ENCODE measurements at places on chromosomes 7 and 10.
A peak's percentile ranks its signal among the peaks of the same experiment; 100 is the strongest.

DNA sequence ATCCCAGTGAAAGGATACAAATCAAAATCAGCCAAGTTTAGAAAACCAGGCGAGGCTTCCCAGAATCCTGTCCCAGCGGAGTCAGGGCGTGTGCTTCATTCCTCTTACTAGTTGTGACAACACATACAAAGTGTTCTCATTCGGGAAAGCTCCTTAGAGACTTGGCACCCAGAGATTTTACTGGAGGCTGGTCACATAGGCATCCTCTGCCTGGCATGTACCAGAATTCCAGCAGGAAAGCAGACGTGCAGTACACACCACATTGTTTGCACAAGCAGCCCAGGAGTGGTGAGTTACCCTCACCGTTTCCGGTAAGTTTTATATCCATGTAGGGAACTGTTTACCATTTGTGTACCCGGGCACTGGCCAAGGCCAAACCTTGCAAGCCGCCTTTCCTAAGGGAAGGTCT, 34.9 kb downstream of the MMRN2 start:
- no peak for DNase-seq

- DNase-seq, result no peak
These were observed 73.2 kb downstream of the INHBA start for GRCh38 chr7:41629711-41630111.

GRCh38 chr10:71631007-71631861, 88.3 kb downstream of the C10orf105 start:
- no peak for DNase-seq

DNA sequence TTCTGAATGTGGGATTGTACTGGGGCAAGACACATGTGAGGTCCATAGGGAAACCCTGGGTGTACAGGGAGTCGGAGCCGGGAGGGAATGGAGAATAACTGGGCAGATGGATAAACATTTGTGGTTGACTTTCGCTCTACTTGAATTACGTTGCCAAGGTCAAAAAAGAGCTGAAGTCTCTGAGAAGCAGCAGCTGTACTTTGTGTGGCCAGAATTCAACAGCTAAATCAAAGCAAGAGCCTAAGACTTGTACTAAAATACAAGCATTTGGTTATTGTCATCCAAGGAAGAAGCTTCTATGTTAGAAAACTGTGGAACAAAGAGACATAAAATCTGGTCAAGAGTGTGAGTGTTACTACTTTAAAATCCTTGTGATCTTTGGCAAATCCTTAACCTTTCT, 457.2 kb downstream of the ARL4A start:
- no peak for DNase-seq

DNA sequence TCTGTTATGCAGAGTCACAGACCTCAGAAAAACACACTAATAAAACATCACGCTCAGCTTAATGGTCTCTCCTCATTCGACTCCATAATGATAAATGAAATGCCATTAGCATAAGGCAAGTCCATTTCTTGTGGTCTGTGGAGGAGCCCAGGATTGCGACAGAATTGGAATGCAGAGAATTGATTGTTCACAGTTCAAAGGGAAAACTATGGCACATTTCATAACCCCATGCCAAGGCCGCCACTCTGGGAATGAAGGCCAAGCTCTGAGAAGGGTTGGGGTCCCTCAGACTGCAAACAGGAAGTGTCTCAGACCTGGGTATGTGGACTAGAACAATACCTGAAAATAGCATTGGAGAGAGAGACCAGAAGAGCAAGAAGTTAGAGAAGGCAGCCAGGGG, 398.9 kb downstream of the ADRA2A start:
- DNase-seq, result no peak

DNA sequence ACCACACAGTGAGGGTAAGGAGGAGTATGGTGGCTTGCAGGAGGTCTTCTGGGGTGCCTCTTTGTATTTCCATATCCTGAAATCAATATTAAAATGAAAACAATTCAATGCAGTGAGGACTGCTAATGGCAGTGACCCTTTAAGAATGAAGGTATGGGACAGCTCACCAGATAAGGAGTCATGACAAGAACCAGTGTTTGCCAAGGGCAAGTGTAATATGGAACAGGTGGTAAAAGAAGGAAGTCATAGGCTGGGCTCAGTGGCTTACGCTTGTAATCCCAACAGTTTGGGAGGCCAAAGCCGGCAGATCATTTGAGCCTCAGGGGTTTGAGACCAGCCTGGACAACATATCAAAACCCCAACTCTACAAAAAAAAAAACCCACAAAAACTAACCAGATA, 20.0 kb upstream of the LIPA start:
- no peak for DNase-seq

DNA sequence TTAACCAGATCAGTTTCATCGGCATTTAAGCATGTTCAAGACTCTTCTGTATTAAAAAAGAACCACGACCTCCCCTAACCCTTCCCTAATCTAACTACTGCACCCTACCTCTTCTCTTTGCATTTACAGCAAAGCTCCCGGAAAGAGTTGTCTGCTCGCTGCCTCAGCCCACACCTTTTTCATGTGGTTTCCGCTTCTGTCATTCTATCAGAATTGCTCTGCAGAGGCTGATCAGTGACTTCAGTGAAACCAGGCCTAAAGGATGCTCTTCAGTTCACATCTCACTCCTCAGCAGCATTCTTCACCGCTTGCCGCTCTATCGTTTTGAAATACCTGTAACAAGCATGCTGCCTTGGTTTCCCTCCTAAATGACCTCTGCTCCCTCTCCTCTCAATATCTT, 160.9 kb downstream of the SDK1 start:
- DNase-seq, result peak; percentile 31

DNA sequence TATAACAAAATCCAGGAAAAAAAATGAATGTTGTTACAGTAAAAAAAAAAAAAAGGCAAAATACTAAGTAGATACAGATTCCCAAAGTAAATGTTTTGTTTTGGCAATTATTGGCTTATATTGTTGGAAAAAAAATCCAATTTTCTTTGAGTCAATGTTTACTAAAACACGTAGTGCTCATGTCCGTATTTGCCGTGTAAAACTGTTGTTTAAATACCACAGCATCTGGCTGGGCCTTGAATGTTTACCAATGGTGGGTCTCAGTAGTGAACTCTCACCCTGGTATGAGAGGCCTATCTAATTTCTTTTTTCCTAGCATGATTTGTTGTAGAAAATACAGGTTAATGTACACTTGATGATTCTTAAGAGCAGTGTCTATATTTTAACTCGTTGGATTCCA, 41.4 kb upstream of the SLC26A5 start:
- no peak for DNase-seq

DNA sequence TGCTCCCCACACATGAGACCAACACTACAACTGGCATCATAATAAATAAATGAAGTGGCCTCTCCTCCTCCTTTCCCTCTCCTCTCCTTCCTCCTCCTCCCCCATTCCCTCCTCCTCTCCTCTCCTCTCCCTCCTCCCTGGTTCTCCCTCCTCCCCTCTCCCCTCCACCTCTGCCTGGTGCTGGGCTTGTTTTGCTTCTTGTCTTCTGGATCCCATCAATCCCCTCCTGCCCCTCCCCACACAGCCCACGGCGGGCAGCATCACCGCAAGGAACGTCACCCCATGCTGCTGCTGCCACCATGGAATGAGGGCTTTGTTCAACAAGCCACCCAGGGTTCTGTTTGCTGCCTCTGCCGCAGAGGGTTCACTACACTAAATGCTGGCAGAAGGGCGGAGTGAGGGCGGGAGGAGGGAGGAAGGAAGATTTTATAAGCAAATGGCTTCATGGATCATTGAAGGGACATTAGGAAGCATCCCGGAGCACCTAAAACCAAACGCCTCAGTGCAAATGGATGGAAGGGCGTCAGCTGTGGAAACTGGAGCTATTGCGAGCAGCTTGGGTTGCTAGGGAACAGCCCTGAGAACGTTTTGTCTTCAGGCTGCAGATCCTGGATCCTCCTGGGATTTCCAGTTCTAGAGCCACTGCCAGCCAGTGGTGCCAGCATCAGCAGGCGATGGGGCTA, 379.7 kb upstream of the ZMIZ1 start:
- DNase-seq, result no peak

- no peak for DNase-seq
These were observed 83.3 kb upstream of the FGL2 start for GRCh38 chr7:77282897-77283296.

GRCh38 chr7:38975944-38976392, 1.7 kb upstream of the POU6F2 start:
- DNase-seq, result no peak

DNA sequence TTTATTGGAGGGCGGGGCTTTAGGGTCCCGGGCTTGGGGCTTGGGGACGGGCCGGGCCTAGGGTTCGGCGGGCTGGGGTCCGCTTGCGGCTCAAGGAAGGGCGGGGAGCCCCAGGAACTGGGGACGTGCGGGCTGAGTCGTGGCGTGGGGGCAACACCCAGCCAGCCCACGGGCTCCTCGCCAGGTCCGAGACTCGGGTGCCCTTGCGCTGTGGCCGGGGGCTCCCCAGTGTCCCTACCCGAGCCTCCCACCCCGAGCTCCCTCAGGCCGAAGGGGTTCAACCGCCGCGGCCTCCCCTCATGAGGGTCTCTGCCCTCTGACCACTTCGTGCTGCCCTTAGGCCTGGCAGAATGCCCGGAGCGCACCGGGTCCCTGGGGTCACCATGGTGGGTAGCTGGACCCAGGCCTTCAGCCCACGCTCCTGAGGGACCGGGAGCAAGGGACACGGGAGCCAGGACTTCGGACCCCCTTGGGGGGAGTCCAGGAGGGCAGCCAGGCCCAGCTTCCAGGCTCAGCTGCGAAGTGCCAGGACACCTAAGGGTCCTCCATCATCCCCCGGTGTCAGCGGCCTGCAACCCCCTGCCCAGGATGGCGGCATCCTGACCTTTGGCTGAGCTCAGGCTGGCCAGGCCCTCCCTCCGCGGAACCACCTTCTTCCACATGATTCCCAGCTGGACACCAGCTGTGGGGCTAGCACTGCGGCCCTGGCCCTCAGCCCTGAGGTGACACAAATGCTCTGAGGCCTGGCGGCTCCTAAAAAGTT, 524 bp upstream of the FUOM start:
- no peak for DNase-seq

DNA sequence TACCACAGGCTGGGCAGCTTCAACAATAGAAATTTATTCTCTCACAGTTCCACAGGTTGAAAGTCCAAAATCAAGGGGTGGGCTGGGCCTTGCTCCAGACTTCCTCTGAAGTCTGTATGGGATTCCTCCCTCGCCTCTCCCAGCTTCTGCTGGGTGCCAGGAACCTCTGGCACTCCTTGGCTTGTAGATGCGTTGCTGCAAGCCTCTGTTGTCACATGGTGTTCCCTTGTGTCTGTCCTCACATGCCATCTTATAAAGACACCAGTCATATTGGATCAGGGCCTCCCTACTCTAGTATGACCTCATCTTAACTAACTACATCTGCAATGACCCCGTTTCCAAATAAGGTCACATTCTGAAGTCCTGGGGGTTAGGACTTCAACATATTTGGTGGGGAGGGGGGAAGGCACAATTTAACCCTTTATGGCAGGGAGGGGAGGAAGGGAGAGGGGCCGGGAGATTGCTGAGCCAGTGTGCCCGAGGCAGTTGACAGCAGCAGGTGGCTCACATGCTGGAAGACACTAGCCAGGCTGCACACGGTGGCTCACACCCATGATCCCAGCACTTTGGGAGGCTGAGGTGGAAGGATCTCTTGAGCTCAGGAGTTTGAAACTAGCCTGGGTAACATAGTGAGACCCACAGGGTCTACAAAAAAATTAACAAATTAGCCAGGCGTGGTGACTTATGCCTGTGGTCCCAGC, 18.8 kb downstream of the ZNF282 start:
- DNase-seq, result no peak

DNA sequence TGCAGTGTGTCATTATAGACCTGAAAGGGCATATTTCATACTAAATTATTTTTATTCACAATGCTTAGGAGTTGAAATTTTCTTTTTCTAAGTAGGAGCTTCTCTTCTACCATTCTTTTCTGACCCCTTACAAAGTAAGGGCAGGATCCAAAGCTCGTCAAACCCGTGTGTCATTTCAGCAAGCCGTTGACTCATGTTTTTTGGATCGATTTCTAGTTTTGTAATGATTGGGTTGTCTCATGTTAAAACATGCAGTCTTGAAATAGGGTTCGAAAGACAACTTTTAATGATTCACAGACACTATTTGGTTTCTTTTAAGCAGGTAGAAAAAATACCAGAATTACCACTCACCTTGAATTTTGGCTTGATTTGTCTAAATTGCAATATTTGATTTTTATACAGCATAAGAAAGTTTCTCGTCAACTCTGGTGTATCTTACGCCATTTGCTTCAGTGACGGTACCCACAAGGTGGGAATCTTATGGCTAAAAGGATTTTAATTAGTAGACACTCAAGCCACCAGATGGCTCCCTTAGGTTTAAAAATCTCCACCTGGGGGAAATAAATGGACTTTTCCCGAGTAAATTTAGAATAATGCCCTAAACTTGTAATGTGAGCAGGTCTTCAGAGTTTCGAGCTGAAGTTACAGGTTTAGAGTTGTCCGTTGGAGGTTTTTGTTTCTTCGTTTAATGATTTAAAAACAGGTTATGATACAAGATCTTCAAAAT, 283.4 kb downstream of the CCDC3 start:
- no peak for DNase-seq

- DNase-seq, result no peak
These were observed 7.8 kb upstream of the RBM28 start for GRCh38 chr7:128351296-128352152.

DNA sequence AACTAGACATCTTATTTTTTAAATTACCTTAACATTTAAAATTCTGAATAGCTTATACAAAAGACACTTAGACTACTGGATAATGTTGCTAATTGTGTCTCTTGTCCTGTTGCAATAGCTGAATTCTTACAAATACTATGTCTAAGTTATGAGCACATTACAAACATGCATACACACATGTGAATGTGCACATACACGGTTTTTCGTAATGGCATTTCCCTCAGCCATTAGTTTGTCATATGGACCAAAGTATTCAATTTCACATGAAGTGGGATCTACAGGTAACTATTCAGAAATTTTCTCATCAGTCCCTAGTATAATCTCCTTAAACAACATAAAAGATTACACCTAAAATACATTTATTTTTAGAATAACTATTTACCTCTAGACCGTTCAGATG, 178.6 kb upstream of the BET1 start:
- DNase-seq, result no peak

DNA sequence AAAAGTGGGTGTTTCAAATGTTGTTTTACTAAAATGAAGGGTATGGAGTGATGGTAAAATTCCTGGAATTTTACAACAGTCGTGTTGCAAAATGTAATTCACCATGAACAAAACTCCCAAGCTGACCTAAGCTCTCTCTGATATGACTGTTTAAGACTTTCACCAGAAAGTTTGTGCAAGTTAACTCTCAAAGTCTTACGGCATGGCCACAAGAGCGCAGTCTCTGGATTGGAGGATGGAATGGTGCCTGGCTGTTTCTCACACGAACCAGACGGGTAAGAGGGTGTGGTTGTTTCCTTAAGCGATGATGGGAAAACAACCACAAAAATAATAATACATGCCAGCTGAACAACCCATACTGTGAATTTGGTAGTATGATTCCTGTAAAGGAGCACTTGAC, 662.5 kb downstream of the KCNMA1 start:
- DNase-seq, result no peak

GRCh38 chr10:33301097-33301789, 33.2 kb downstream of the NRP1 start:
- DNase-seq, result no peak

- DNase-seq, result no peak
These were observed 18.0 kb upstream of the SLF2 start for GRCh38 chr10:100894589-100895294.

Data from stimulated activated CD4-positive, alpha-beta T cell treated with anti-CD3 and anti-CD28 coated beads, Interleukin-15, amount 100 ng/mL, for 1 hour (primary cell).